Foreskin keratinocyte (primary cell): ENCODE measurements at places on chromosomes 2 and 18. TPM values are rescaled to one million over a fixed set of nuclear protein-coding genes. Genes with fewer than 3 reads are reported as not detected.

The CCL20 gene
- 0.60 and 0.70 TPM in 2 replicates for polyA plus RNA-seq

The BUB1 gene
- 13.8 and 21.0 TPM in 2 replicates for polyA plus RNA-seq

The ZNF385B gene
- polyA plus RNA-seq, result 0.52 and 0.57 TPM in 2 replicates

The TRABD2A gene
- 0.45 and 1.6 TPM in 2 replicates for polyA plus RNA-seq

The CHRNG gene
- polyA plus RNA-seq, result not detected in 2 replicates

The TIGD1 gene
- 0.58 and 0.68 TPM in 2 replicates for polyA plus RNA-seq

GRCh38 chr2:84924173-84925106, 19.0 kb downstream of the TMSB10 start:
- peak; percentile 78 for DNase-seq

- no peak for DNase-seq
Observed at GRCh38 chr2:239168575-239168974, 232.2 kb downstream of the HDAC4 start.

DNA sequence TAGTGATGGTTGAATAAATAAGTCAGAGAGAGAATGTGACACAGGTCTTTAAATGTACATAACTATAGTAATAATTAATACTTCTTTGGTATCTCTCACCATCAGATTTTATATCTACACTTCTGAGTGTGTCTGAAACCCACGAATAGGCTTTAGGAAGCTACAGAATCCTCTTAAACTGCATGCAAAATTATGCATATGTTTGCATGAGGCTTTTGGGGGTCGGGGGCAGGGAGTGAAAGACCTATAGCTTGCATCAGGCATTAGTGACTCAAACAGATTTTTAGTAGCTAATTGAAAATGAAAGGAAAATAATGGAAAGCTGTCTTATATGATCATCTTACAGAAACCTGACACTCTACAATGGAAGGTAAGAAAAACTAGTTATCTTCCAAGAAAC, 14.9 kb downstream of the LRPPRC start:
- no peak for DNase-seq

DNA sequence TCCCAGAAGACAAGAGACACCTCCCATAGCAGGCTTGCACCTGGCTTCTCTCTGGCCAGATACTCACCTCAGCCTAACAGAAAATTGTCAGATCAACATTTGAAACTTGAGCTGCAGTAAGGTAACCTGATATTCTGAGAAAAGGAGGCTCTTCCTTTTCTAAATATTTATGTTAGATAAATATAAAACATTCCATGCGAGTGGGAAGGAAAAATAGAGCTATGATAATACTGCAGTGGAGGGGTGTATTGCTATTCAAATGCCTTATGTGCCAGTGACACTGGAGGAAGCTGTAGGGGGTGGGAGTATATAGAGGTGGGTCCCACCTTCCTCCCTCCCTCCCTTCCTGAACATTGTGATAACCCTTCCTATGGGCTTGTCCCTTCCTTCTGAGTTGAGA, 515.5 kb upstream of the CHAC2 start:
- no peak for DNase-seq

DNA sequence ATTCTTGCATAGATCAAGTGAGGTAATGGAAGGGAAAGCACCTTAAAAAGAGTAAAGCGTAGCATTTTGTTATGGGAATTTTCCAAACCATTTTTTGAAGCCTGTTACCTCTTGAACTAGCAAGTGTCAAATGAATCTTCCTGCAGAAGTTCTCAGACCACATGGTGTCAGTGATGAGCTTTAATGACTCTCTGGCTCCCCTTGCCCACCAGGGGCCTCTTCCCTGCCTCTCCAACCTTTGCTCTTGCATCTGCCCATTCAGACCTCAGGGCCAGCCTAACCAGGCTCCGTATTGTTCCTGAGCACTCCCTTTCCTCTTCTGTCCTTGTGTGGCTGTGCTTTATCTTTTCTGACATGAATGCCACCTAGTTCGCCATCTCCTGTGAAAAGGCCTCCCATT, 155.9 kb downstream of the DIS3L2 start:
- no peak for DNase-seq
